Activated CD8-positive, alpha-beta memory T cell treated with anti-CD3 and anti-CD28 coated beads for 4 hours (primary cell): ENCODE measurements at places on chromosomes 3 and 15.

DNA sequence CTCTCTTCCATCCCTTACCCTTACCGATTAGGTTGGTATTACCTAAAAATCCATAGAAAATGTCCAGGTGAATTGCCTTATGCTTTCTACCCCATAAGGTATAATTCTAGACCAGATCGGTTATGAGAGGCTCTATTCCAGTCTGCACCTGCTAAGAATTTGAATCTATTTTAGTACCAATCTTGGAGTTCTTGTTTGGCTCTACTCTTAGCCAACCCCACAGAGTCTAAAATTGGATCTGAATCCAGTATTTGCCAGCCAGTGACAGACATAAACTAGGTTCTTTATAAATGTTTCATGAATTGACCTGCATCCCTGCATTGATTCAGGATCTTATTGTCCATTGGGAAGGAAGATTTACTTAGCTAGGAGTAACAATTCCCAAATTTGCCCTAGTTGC, 6.5 kb downstream of the KLHL24 start:
- DNase-seq = no peak

DNA sequence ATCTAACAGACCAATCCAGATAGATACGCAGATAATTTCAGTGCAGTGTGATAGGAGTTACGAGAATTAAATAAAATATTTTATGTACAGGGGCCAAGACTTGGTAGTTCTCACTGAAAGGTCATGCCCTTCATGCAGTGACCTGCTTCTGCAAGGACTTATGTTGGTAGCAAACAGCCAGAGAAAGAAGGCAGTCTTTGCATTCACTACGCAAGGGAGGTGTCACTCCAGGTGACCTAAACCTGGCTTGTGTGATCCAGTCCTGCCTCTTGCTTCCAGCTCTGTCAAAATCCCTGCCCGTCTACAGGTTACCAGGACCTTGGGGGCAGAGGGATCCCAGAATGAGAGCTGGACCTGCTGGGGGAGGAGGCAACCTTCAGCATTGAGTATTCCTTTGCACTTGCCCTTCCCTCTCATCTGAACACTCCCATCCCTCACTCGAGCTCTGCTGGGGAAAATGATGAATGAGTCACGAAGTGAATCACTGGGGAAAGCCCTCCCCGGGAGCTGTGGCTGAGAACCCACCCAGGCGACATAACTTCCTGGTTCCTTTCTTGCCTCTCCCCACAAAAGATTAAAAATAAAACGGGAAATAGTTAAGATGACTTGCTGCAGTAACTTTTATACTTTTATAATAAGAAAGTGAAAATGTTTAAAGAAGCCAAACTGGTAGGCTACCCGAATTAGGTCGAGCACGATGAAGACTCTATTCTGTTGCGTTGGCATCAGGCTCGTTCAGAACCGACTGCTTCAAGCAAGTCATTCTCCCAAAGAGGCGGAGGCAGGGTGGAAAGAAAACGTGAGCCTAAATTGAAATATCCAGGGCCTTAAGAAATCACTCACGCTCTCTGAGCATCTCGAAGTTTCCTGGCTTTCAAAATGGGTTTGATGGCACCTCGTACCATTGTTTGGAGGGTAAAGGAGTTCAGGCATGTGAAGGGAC, 216.1 kb downstream of the SLCO3A1 start:
- DNase-seq = peak; percentile 22

DNA sequence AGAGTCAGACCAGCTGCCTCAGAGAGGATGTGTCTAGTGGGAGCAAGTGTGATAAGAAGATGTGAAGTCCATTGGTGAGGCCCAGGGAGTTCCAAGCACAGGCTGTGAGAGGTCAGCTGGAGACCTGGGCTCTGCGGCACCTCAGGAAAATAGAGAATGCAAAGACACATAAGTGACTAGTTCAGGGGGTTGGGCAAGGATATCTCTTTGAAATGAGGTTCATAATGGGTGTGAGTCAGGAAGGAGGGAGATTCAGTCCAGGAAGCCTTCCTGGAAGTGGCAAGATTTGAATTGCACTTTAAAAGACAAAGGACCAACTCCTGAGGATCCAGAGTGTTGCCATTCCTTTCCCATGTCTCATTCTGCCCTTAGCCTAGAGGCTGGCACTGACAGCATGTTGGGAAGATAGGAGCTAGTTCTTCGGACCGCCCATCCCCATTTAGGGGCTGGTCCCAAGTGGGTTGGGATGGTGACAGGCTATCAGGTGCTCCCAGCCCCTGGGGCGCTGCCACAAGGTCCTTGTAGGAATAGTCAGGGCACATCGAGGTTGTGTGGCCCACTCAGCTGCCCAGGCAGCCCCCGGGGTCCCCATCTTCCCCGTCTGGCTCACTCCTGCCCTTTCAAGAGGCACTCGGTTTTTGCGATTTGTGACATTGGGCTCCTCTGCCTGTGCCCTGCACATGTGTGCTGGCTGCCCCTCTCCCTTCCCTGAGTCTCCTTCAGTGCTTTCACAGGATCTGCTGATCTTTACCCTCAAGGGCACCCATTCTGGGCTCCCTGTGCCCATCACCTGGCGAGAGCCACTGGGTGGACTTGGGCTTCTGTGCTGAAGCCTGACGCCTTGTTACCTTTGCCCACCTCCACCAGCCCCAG, 23.7 kb downstream of the ESYT3 start:
- DNase-seq = no peak

DNA sequence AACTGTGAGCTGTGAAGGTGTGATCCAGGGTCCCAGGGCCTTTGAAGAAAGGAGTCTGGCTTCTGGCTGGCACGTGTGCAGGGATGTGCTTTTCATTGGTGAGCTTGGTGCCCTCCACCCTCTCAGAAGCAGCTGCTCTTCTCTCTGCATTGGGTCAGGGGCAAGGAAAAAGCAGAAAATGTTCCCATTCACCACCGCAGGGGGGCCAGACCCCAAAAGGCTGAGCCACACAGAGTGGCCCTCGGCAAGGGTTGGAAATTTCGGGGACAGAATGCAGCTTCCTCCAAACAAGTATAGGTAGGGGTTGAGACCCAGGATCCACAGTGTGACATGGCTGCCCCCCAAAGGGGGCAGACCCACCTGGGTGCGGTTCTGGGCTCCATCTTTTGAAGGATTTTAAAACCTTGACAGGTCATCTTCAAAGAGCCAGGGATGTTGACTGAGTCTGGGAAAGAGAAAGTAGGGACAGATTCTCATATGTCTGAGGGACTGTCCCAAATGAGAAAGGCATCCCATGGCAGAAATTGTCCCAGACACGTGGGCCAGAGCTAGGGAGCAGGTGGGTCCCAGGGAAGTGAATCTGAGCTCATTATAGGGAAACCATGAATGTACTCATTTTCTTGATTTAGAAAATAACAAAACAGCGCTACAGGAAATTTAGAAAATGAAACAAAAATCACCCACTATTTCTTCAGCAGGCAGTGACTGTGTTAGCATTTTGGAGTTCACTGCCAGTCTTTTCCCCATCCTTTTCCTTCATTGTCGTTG, 2.7 kb downstream of the CSK start:
- no peak for DNase-seq

GRCh38 chr3:60424942-60425341, 826.3 kb downstream of the FHIT start:
- no peak for DNase-seq

GRCh38 chr3:172511783-172512762, 11.2 kb downstream of the TNFSF10 start:
- DNase-seq = peak; percentile 50

GRCh38 chr3:122268257-122269024, 56.6 kb upstream of the CSTA start:
- no peak for DNase-seq

DNA sequence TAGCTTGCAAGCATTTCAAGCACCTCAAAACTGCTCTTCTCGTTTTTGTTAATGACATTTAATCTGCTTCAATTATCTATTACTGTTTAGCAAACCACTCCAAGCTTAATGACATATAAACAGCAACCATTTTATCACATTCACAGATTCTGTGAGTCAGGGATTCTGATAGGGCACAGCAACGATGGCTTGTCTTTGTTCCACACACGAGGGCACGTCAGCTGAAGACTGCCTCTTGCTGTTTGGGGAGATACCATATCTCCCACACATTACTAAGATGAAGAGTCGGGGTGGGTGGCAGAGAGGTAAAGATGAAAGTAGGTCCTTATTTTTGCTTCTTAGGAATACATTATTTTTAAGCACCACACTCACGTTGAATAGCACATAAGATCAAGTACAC, 19.3 kb downstream of the CPOX start:
- peak; percentile 12 for DNase-seq

DNA sequence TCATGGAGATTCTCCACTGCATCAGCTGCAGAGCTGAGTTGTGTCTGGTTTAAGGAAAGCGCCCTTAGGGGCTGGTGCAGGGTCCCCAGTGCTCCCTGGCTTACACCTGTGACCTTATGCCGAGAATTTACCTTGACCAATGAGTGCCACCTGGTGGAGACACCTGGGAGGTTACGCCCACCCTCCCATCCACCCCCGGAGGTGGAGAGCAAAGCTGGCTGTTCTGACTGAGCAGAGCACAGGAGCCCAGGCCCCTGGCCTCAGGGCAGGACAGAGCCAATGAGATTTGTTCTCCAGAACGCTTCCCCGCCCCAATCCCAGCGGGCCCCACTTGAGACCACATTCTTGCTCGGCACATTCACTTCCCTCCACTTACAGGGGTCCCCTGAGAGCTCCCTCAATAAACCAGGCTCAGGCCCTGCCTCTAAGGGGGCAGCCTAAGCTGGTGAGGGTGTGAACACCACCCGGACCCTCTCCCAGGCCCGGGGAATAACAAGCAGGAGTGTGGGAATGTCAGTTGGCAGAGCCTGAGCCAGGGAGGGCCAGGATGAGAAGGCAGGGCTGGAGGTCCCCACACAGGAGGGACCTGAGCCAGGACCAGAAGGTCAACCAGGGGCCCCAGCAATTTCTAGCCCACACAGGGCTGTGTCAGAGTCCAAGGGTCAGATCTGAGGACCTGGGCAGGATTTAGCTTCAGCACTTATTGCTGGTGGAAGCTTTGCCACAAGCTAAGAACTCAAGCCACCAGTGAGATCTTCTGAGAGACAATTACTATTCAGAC, 117.1 kb downstream of the TPRA1 start:
- no peak for DNase-seq

- DNase-seq = no peak
Observed at GRCh38 chr3:152234657-152235375, 33.9 kb upstream of the MBNL1 start.

GRCh38 chr3:30350011-30350410, 256.4 kb upstream of the TGFBR2 start:
- no peak for DNase-seq

- DNase-seq = peak; percentile 53
Observed at GRCh38 chr3:160941885-160942494, 163.2 kb downstream of the B3GALNT1 start.

- DNase-seq = no peak
Observed at GRCh38 chr15:68552773-68553172, 26.0 kb upstream of the CORO2B start.
